Stimulated activated CD4-positive, alpha-beta T cell treated with anti-CD3 and anti-CD28 coated beads, Interleukin-12 subunit alpha, Interleukin-12 subunit beta, amount 100 ng/mL, for 48 hours (primary cell): ENCODE measurements at places on chromosomes 1 and 21.

GRCh38 chr1:168287237-168287664 is 6.6 kb downstream of the TBX19 start:
- no peak for DNase-seq

- no peak for DNase-seq
Measured at GRCh38 chr1:161720422-161720821, 922 bp upstream of the FCRLB start.

DNA sequence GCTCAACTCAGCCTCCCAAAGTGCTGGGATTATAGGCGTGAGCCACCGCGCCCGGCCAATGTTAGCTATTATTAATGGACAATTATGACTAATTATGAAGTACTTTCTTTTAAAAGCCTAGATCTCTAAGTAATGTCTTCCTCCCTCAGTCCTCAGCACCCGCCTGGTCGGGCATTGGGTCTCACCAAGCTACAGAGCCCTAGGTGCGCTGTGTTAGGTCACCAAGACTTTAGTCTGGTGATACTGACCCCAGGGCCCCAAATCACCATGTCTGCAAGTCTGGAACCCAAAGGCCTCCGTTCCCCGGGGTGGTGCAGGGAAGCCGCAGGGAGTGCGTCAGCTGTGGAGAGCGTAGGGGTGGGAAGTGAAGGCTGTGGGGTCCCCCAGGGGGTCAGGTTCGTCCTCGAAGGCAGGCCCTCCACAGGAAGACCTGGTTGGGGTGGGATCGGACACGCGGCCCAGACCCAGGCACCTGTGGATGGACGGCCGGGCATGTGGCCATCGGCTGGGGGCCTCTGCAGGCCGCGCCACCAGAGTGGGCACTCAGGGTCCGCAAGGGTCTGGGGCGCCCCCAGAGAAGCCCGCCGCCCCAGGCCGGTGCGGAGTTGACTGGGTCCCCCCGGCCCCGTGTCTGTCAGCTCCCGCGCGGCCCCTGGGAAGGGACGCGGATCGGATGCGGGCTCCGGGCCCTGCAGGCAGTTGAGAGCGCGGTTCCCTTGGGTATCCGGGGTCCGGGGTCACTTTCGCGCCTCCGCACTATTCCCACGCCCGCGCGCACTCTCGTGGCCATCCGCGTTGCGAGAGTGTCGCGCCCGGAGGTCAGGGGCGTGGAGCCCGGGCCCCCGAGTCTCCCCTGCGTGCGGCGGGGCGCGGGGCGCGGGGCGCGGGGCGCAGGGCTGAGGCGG is 710 bp upstream of the PDXK start:
- no peak for DNase-seq

- DNase-seq = no peak
Measured at GRCh38 chr1:22689505-22689904, 21.1 kb upstream of the EPHB2 start.

GRCh38 chr1:223783676-223784075 is 62.1 kb downstream of the TP53BP2 start:
- no peak for DNase-seq

DNA sequence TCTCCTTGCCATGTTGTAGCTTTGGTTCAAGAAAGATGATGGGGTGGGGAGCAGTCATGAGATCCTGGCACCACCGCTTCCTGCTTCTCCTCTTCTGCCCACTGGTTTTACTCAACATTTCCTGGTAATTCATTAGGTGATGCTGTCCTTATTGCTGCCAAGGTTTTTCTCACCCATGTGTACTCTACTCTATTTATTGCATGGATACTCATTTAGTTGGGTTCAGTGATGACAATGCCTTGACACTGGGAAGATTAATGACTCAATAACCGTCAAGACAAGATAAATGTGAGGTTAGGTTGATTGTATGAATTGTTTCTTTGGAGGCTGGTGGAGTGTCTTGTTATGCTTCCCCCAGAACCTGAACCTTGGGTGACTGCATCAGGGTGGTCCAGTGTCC is 484.2 kb downstream of the SIPA1L2 start:
- no peak for DNase-seq

DNA sequence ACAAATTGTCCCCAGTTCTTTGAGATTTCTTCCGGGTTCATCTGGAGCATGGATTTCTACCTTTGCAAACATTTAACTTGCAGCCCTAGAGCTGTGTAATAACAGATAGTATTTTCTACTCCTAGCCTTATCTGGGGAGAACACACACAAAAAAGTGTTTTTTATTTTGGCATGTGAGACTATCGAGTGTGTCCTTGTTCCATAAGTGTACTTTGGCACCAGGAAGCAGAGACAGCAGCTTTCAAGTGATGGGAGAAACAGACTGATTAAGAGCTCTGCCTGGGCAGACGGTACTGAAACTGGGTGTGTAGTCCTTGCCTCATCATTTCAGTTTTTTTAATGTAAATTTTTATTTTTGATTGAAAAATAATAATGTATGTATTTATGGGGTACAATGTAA is 297.4 kb downstream of the ST6GALNAC3 start:
- DNase-seq = no peak

DNA sequence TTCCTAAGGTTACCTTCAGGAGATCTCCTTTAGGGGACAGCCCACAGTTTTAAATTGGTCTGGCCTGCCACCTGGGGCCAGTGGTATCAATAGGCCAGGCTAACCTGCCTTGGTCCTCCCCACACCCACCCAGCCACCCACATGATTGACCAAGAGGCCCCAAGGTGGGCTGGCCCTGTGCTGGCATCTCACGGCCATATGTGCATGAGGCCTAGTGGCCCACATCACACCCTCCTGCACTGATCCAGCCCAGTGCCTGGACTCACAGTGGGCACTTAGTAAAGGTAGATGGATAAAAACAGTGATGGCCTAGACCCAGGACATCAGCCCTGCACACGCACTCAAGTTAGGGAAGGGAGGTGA is 82.0 kb downstream of the DMRTB1 start:
- no peak for DNase-seq

DNA sequence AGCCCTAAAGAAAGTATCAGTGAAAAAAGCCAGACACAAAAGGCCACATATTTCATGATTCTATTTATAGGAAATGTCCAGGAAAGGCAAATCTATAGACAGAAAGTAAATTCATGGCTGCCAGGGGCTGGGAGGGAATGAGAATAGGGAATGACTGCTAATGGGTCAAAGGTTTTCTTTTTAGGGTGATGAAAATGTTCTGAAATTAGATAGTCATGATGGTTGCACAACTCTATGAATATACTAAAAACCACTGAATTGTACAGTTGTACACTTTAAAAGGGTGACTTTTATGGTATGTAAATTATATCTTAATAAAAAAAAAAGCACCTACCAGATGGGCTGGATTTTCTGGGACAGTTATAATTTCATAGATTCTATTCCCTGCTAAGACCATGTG is 114.8 kb downstream of the CNIH3 start:
- no peak for DNase-seq

DNA sequence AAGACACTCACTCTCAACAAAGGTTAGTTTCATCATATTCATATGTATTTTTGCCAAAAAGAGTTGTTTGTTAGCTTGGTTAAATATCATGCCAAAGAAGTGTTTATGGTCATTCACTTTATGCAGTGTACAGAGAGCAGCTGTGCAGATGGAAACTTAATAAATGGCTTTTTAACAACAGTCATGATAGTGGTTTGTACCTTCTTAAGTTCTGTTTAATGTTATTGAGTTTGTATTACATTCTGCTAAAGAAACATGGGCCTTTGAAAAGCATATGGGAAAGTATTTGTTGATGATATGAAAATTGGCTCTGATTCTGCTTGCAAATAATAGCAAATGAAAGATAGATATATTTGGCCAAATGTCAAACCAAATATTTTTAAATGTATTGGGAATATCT is 607.3 kb downstream of the NCAM2 start:
- no peak for DNase-seq

DNA sequence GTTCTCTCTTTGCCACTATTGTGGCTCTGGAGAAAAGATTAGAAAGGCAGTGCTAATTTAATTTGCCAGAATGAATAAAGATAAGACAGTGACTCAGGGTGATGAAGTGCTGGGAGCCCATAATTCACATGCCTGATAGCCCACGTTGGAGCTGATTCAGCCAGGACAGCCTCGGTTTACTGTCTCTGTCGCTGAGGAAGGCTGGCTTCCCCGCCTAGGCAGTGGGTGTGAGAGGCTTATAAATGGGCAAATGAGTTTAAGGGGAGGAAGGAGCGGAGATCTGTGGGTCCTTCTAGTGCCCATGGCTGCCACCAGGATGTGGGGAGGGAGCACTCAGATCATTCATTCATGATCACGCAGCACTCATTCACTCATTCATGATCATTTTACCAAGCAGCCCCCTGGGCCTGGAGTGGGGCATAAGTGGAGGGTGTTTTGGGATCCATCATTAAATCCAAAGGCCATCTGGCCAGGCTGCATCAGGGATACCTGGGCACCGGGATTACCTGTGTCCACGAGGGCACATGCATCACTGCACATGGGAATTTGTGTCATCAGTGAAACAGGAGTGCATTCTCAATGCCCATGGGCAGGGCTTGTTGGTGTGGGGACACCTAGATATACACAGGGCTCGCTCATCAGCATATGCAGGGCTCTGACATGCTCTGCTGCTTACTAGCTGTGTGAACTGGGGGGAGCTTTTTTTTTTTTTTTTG is 315.4 kb downstream of the MATN1 start:
- no peak for DNase-seq

DNA sequence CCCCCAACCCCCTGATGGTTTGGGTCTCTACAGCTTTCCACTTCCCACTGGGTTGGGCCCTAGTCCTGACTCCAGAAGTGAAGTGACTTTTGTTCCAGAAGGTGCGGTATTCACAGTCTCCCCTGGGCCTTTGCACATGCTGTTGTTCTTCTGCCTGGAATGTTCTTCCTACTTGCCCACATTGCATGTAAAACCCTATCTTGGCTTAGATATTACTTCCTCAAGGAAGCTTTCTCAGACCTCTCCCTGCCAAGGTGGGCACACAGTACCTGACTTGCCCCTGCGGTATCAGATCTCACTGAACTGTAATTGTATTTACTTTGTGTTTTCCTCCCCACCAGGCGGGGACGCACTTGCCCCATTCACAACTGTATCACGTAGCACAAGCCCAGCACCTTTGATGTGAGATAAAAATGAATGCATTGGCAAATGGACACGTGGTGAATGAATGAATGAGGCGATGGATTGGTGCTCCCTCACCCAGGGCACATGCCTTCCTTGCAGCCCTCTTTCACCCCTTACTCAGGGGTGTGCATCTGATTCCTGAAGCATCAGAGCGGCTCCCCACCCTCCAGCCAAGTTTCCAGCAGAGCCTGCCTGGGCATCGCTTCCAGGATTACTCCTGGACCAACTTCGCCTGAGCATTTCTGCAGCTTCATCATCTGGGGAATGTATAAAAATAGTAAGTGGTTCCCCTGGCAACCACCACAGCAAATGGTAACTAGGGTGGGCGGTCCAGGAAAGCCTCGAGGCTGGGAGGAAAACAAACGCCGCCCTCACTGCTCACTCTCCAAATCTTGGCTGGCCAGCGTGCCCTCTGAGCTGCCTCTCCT is 19.8 kb downstream of the NENF start:
- DNase-seq = no peak

GRCh38 chr1:246492611-246493245 is 14.4 kb downstream of the SMYD3 start:
- DNase-seq = peak; percentile 30

- no peak for DNase-seq
Measured at GRCh38 chr1:243251539-243251938, 3.5 kb downstream of the CEP170 start.

GRCh38 chr1:44044071-44044801 is 13.0 kb upstream of the SLC6A9 start:
- no peak for DNase-seq

GRCh38 chr1:243316366-243316989 is 60.6 kb downstream of the SDCCAG8 start:
- DNase-seq = no peak

DNA sequence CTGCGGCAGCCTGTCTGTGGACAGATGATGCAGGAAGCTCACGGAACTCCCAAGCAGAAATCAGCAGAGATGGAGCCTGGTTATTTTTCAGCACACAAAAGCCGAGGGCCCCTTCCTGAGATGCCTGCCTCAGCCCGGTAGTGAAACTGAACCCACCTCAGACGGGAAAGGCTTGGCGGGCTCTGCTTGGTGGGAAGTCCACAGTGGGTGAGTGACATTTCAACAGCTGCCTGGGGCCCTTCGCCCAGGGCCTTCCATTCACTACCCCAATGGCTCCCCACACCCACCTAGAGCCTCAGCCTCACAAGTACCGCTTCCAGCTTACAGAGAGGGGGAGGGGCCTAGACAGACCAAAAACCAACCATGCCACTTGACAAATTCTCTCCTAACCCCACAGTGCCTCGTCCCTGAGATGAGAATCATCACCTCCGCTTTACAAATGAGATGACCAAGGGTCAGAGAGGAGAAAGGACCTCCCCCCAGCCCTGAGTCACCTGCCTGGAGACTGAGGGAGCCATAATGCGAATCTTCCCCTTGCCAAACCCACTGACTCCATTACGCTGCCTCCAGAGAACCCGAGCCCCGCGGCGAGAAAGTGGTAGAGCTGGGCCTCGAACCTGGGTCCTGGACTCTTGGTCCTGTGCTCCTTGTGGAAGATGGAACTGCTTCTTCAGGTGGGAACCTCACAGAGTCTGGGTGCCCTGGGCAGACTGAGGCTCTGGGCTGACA is 3.4 kb upstream of the ECE1 start:
- DNase-seq = peak; percentile 78

DNA sequence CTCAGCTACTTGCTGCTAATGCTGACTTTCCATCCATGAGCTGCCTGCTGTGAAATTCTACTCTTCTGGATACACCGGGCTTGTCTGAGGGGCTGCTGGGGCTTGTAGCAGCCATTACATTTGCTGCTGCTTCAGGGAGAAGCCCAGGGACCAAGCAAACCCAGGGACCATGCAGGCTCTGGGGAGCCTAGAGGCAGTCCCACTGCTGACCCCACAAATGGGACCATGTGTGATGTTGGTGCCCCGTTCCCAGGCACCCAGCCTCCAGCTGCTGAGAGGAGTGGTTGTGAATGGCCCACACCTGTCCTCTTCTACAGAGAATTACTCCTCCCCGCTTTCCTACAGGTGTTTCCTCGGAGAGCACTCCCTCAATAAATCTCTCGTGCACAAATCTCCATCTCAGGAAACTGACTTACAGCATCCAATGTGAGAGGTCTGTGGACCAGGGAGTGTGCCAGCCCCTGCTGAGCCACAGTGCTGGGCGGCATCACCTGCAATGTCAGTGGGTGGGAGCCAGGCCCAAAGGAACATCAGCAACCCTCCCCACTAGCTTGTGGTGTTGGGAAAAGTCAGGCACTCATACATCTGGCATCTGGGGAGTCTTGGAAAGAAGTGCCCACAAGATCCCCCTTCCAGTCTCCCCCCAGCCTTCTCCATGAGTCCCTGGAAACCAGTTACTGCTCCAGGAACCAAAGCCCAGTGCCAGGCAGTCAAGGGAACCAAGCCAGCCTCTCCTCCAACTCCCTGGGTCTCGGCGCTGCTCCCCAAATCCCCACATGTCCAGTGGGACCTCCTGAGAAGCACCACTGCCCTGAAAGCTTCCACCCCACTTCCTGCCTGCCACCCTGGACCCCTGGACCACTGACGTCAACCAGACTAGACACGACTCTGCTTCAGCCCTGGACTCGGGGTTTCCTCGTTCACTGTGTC is 65.1 kb downstream of the TCP10L start:
- DNase-seq = no peak

- peak; percentile 62 for DNase-seq
Measured at GRCh38 chr1:26288311-26288941, 8.5 kb downstream of the SH3BGRL3 start.
